ENCODE measurements at places on chromosomes 11 and 22.
A peak's percentile ranks its signal among the peaks of the same experiment; 100 is the strongest.

GRCh38 chr11:66068923-66069714, 953 bp upstream of the PACS1 start:
- peak; percentile 76 for DNase-seq

GRCh38 chr11:72513411-72513810, 79.1 kb upstream of the CLPB start:
- DNase-seq, result no peak

DNA sequence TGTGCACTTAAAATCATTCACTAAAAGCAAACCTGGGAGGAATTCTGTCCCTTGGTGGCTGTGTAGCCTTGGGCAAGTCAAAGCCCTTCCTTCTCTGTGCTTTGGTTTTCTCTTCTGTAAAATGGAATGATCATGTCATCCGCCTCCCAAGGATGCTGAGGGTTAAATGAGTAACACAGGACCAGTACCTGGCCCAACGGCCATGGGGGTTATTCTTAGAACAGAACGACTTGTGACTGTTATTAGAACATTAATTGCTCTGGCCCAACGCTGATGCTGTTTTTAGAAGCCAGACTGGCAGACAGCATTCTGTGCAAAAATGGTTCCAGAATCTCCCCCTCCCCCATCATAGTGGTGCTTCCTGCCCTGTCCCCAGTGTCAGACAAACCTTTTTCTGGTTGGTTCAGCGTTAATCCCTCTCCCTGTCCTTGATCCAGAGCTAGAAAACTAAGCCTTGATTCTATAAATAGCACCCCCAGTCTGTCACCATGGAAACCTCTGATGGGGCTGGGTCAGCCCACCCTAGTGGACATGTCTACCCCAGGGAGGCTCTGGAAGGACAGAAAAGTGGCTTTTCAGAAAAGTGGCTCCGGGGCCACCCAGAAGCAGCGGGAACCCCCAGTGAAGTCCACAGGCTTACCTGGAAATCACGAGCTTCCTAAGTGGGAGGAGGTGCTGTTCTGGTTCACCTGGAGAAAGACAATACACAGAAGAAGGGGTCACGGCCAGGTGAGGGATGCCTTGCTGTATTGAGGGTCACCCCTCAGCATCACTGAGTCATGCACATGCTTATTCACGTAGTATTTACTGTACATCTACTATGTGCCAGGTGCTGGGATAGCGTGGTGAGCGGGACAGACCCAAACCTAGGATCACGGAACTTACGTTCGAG, 15.5 kb upstream of the TFIP11 start:
- DNase-seq, result no peak

DNA sequence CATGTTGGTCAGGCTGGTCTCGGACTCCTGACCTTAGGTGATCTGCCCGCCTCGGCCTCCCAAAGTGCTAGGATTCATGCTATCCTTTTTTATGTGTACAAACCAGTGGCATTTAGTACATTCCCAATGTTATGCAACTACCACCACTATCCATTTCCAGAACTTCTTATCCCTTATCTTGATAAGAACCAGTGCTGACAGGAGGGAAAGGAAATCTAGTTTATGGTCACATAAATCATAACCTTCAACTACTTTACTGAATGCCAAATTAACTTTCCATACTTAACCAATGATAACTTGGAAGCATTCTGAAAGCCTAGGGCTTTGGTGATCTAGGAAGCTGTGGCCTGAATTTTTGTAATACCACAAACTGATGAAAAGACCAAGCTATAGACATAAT, 170.4 kb downstream of the SWAP70 start:
- DNase-seq, result no peak

DNA sequence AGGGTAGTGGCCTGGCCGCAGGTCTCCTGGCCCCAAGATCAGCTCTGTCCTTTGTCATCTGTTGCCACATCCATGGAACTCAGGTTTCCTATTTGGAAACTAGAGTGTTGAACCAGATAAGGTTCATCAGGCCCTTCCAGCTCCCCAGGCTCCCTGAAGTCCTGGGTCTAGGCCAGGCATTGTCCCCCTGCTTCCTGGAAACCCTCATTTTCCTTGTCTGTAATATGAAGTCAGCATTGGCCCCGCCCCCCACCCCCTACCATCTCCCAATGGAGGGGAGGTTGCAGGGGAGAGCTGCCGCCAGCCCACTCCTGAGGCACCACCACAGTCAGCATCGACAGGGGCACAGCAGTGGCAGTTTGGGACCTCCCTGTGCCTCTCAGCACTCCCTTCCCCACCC, 9.0 kb upstream of the MS4A10 start:
- DNase-seq, result no peak

DNA sequence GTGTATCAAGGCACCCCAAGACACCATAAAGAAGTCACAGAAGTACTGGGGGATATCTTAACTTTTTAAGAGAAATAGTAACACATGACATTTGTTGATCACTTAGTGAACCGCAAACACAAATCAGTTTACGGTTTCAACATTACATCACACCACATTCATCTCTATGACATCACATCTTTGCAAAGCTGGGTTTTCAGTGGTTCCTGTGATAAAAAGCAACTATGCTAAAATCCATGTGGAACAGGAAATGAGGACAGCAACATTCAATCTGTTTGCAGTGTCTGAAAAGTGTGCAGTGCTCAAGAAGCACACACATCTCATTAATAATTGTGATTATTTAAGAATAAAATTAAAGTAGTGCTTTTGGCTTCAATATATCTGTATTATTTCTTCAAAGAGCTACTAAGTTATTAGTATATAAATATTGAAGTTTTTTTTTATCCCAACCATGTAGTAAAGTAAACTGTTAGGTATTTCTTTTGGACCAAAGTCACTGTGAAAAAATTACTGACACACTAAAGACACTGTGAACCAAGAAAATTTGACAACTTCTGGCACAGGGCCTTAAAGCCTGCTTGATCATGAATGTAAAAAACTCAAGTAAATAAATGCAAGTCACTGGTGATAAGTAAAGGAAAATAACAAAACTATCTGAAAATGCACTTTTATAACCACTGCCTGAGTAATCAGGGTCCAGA, 156.0 kb upstream of the SOX6 start:
- no peak for DNase-seq

GRCh38 chr11:130101661-130102060, 32.0 kb downstream of the APLP2 start:
- no peak for DNase-seq

DNA sequence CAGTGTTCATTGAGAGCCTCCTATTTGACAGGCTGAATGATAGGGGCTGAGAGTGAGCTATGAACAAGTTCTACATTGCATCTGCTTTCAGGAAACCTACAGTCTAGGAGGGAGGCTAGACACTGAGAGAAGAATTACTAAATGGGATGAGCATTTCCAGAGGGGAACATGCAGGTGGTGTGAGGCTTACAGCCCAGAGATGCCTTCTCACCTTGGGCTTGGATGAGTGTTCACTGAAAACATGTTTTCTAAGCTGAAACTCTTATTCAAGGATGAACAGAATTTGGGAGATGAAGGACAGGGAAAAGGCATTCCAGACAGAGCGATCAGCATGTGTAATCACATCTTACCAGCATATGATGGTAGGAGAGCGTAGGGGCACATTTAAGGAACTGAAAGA, 177.5 kb upstream of the E2F8 start:
- no peak for DNase-seq

GRCh38 chr22:33975841-33976240, 55.6 kb upstream of the LARGE1 start:
- no peak for DNase-seq

- peak; percentile 72 for DNase-seq
These were observed 99.4 kb downstream of the MIAT start for GRCh38 chr22:26756675-26757293.

DNA sequence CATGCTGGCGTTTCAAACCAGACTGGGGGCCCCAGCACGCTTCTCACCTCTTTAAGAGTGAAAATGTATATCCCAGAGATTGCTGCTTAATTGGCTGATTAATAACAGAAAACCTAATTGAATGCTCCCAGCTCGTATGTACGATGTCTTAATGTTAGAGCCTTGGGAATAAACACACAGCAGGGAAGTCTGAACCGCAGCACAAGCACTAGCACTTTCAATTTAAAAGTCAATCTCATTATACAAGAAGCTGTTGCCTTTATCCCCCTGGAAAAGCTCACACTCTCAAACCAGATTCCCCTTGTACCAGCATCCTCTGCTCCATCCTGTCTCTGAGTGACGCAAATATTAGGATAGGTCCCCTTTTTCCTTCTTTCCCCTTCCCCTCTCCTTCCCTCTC, 449.1 kb downstream of the MN1 start:
- no peak for DNase-seq

- no peak for DNase-seq
These were observed 18.8 kb upstream of the WDR74 start for GRCh38 chr11:62858201-62858600.

DNA sequence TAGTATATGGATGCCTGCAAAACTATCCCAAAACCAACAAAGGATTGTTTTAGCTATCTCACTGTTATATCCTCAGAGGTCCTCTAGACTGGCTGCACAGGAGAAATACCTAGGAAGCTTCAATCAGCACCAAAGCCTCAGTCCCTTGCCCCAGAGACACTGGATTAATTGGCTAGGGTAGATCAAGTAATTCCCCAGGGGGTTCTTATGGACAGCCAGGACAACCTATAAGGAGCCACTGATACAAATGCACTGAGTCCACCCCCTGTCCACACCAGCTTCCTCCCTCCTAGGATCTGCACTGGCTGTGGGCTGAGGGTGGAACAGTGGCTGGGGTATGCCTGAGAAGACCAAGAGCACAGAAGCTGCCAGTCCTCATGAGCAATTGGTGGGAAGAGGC, 16.3 kb downstream of the ADORA2A start:
- DNase-seq, result no peak

- DNase-seq, result no peak
These were observed 90.4 kb downstream of the TTC28 start for GRCh38 chr22:28589102-28589750.

DNA sequence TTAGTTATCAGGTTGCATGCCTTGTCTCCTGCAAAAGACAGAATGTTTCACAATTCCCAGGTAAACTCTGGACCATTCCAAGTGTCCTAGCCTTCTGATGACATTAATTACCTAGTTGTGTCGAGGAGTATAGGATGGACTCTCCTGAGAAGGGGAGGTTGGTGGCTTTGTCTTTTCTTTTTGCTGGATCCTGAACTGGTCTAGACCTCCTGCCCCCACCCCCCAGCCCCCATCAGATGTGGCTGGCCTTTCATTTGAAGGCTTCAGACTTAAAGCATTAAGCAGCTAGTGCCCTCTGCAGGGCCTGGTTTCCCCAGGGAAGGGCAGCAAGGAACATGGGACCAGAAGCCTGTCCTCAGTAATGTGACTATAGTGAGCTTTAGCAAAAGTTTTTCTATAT, 9.7 kb downstream of the MCAM start:
- no peak for DNase-seq

DNA sequence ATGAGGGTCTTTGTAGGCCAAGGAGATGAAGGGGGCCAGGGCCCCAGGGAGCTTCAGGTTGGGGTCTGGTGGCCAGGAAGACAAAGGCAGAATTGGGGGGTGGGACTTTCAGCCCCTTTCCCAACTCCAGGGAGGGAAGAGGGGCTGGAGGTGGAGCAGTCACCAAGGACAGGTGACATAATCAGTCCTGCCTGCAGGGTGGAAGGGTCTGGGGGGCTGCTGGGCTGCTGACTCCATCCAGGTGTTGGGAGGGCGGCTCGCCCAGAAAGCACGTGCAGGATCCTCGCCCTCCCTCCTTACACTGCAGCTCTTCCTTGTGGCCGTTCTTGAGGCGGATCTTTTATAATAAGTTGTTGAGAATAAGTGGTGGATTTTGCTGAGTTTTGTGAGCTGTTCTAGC, 1491.1 kb downstream of the TBC1D22A start:
- no peak for DNase-seq

DNA sequence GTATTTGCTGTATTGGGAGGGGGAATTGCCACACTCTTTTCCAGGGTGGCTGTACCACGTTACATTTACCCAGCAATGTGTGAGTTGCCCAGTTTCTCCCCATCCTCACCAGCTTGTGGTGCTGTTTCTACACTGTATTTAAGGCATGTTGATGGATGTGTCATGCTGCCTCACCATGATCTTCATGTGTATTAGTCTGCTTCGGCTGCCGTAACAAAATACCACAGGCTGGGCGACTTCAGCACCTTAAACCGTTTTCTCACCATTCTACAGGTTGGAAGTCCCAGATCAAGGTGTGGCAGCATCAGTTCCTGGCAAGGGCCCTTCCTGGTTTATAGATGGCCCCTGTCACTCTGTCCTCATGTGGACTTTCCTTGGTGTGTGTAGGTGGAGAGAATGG, 169.7 kb downstream of the IGLL1 start:
- DNase-seq, result no peak

DNA sequence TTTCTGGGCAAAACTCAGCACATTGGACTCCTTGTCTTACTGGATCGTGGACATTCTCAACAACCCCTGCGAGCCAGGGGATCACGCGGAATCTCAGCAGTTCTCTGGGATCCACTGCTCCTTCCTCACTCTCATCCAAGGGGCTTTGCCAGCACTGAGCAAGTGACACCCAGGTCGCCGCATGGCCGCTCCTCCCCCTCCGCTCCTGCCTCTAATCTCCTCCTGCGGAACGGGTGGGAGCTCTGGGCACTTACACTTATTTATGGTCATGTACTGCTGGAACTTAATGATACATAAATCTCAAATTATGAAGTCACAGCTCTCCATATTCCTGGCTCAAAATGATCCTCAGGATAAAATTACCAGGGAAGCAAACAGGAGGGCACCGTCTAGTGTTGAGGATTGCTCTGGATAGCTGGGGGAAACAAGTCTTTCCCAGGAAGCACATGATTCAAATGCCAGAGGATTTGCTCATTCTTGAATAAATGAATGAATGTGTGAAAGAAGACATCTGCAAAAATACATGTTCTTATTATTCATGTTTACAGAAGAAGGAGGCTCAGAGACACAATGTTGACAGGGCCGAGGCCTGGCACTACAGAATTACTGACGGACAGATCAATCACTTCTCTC, 1077.3 kb downstream of the TBC1D22A start:
- DNase-seq, result no peak

DNA sequence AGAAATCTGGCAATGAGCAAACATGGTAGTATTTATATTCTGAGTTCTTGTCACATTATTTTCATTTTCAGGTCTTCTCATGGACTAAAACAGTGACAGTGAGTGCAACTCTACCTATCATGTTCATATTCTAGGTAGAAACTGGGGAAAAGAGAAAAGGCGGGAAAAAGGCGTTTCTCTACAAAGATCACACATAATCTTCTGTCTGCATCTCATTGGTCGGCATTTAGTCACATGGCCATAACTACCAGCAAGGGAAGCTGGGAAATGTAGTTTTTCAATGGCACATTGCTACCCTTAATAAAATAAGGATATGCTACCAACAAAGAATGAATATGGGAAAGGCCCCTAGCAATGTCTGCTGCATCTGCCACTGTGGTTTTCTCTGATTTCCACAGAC, 57.6 kb upstream of the B3GAT1 start:
- DNase-seq, result no peak

DNA sequence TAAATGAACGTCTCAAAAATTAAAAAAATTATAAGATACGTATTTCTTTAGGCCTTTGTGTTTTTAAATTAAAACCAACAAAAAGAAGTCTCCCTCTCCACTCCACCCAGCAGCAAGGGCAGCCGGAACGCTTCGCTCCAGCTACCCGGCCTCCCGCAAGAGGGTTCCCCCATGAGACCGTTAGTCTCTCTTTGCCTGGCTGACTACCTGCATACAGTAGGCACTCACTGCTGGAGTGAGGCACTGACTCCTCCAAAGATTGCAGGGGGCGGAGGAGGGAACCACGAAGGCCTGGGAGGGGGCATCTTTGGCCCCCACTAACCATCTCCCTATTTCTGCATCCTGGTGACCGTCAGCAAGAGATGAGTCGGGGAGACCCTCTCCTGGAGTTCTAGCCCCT, 10.1 kb downstream of the CBX6 start:
- DNase-seq, result no peak
